ENCODE measurements at places on chromosomes 5 and 9.

DNA sequence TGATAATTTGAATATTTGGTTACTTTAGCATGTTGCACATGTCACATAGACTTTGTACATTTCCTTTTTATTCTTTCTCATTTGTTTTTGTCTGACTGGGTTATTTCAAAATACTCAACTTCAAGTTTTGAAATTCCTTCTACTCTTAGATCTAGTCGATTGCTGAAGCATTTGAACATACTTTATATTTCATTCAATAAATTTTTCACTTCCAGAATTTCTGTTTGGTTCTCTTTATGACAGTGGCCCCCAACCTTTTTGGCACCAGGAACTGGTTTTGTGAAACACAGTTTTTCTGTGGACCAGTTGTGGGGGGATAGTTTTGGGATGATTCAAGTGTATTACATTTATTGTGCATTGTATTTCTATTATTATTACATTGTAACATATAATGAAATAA is 119.8 kb downstream of the COX7C start:
- no peak for DNase-seq

DNA sequence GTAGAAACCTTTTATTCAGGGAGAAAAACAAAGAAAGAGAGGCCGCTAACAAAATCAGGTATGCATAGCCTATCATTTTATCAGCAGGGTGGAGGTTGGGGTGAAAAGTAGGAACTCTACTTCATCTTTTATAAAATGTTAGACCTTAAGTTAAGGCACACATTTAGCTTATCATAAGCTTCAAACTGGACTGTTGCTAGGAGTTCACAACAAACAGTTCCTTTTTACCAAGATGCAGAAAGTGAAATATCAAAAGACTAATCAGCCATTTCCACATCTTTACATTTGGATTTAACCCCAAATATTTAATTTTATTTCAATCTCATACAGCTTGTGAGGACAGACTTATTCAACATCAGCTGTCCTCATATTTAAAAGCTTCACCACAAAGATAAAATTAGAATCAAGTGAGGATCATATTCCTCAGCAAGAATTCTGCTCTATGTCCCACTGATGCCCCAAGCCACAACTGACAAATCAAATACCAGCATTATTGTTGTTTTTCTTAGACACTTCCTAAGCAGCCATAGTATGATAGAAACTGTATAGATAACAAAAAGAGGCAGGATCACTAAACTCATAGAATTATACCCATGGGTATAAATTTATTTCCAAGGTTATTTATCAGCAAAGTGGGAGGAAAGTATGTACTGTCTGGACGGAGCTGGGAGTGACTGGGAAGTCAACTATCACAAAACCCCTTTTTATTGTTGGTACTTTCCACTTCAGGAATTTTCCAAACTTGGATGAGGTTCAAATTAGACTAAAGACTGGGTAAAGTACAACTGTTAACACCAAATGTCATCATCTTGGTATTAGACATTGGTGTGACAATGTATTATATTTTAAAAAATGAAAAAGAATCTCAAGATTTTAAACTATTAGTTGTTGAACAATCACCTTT is 29.9 kb upstream of the MYOT start:
- DNase-seq, result no peak

GRCh38 chr9:127132921-127133647 is 10.6 kb upstream of the ANGPTL2 start:
- no peak for DNase-seq

- no peak for DNase-seq
Observed at GRCh38 chr5:58274191-58274590, 185.7 kb downstream of the PLK2 start.

- DNase-seq, result no peak
Observed at GRCh38 chr9:111948951-111949350, 52.3 kb downstream of the UGCG start.

GRCh38 chr9:92971776-92972175 is 24.5 kb downstream of the FGD3 start:
- no peak for DNase-seq

DNA sequence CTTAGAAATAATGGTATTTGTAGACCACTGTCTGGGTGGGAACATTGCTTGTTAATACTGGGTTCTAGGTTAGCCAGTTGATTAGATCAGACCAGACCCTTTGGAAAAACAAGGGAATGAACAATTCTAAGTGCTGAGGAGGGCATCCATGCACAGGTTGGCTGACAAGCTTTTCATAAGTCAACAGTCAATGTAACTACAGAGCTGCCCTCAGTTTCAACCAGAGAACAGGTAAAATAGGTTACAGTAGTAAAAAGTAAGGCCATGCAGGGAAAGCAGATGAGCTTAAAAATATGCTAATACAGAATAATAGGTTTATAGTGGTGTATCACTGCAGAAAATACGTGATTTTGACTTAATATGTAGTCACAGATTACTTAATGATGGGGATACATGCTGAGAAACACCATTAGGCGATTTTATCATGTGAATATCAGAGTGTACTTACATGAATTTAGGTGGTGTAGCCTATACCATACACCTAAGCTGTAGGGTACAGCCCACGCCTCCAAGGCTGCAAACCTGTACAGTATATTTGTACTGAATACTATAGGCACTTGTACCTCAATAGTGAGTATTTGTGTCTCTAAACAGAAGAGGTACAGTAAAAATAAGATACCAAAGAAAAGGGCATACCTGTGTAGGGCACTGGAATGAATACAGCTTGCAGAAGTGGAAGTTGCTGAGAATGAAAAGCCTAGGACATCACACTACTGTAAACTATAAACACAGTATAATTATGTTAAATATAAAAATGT is 6.1 kb upstream of the FGF18 start:
- no peak for DNase-seq

- DNase-seq, result no peak
Observed at GRCh38 chr9:90256345-90256744, 386.3 kb downstream of the DIRAS2 start.

GRCh38 chr5:176817841-176818377 is 7.5 kb downstream of the UNC5A start:
- DNase-seq, result no peak

DNA sequence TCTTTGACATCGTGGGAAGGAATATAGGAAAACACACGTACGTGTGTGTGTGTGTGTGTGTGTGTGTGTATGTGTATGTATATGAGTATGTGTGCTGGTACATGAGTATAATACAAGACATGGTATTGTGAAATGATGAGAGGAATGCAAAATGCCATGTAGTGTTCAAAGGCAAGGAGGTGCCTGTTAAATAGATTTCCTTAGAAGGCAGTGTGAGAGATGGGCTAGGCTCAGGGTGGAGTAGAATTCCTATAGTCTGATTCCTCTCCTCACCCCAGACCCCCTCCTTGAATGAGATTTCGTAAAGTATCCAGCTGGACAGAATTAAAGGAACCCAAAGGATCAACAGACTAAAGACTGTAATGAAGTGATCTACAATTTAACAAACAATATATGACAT is 11.1 kb downstream of the GPR21 start:
- no peak for DNase-seq

GRCh38 chr9:104885818-104886709 is 41.9 kb downstream of the ABCA1 start:
- DNase-seq, result no peak

- no peak for DNase-seq
Observed at GRCh38 chr5:83440826-83441225, 30.7 kb upstream of the VCAN start.

GRCh38 chr5:88664645-88665044 is 218.3 kb downstream of the MEF2C start:
- DNase-seq, result peak; percentile 23

DNA sequence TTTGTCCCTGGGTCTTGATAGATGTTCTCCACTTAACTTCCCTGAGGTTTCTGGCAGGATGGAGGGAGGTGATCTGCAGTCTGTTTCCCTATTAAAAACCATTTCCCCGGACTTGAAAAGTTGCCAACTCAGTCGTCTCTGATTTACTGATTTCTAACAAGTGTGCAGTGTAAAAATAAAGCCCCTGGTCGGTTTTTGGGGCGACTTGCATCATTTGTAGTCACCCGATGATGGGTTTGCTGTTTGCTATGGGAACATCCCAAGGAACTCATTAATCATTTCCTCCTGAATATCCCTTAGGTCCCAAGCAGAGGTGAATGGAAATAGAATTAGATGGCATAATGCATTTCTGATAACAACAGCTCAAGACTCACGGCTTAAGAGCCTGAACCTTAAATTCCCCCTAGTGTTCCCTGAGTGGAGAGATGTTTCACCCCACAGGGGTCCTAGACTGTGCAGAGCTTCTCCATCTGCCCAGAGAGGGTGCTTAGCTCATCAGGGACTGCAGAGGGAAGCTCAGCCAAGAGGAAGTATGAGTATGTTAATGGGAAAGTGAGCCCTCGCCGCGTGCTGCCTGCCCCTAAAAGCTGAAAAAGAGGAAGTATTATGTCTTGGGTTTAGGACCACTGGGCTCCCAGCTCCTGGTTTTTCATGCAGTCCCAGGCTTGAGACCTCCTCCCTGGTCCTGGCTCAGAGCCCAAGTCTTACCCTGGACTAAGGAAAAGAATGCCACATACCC is 115.1 kb upstream of the DAP start:
- peak; percentile 38 for DNase-seq

DNA sequence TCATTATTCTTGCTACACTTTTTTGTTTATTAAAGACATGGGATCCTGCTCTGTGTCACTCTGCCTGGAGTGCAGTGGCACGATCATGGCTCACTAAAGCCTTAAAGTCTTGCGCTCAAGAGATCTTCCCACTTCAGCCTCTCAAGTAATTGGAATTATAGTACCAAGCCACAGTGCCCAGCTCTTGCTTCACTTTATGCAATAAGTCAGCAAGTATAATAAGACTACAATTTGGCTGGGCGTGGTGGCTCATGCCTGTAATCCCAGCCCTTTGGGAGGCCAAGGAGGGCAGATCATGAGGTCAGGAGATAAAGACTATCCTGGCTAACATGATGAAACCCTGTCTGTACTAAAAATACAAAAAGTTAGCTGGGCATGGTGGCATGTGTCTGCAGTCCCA is 5.9 kb downstream of the C9orf153 start:
- DNase-seq, result no peak

DNA sequence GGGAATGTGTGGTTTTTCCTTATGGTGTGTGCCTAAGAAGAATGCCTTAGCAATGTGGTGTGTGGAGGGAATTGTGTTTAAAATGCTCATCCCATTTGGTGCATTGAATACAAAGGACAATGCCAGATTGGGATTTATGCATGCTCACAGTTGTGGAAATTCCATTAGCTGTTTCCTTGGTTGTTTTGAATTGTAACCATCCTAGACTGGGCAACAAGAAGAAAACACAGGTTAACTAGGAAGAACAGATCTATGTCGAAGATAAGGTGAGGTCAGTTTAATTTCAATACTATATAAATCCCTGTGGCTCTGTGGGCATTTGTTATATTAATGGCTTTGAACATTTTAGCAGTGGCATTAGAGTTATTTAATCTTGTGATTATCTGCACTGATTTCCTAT is 266.8 kb downstream of the MAT2B start:
- no peak for DNase-seq

DNA sequence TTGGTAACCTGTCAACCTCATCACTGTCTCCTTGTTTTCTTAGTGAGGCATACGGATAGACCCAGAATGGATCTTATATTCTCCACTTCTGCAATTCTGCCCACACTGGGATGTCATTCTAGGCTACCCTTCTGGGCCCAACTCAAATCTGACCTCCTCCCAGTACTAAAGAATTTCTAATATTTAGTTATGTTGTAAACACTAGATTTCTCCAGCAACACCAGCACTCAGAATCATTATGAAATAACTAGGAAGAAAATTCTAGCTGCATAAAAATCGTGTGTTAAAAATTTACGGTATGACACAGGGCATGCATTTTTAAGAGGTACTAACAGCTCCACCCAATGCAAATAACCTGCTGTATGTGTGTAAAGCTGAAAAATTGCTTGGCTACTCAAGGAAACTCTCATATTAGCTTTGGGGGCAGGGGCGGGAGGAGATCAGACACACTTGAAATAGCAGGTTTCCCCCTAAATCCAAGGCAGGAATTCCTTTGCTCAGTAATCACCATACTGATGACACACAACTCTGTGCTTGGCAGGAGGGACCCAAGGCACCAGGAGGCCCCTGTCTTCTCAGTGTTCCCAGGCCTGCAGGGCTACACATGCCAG is 27.3 kb downstream of the MACROH2A1 start:
- DNase-seq, result no peak

DNA sequence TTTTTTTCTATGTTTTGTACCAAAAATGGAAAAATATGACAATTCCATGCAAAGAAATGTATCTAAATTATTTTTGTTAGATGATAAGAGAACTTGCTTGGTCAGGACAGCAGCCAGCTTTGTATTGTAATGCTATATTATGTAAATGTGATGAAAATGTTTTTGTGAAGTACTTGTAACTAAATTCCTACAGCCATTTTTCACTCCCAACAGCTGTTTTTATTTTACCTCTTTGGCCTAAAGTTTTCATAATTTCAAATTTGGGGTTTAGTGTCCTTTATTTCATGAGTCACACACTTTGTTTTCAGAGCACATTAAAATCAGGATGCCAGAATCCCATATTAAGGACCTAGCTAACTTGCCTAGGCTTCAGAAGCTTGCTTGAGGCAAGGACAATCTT is 64.1 kb downstream of the WDR41 start:
- no peak for DNase-seq

GRCh38 chr5:35822511-35822910 is 34.2 kb upstream of the IL7R start:
- no peak for DNase-seq

GRCh38 chr9:99042620-99043019 is 62.3 kb upstream of the TGFBR1 start:
- DNase-seq, result no peak

GRCh38 chr9:86257391-86257790 is 2.1 kb downstream of the C9orf153 start:
- DNase-seq, result no peak

Measured in hematopoietic multipotent progenitor cell (in vitro differentiated cells).